ENCODE measurements at places on chromosomes 3 and 15.

GRCh38 chr15:72179950-72180581, 17.5 kb downstream of the GRAMD2A start:
- DNase-seq, result no peak

GRCh38 chr3:87218560-87218959, 8.5 kb upstream of the CHMP2B start:
- DNase-seq, result no peak

GRCh38 chr3:23872330-23872729, 44.5 kb downstream of the NKIRAS1 start:
- no peak for DNase-seq

DNA sequence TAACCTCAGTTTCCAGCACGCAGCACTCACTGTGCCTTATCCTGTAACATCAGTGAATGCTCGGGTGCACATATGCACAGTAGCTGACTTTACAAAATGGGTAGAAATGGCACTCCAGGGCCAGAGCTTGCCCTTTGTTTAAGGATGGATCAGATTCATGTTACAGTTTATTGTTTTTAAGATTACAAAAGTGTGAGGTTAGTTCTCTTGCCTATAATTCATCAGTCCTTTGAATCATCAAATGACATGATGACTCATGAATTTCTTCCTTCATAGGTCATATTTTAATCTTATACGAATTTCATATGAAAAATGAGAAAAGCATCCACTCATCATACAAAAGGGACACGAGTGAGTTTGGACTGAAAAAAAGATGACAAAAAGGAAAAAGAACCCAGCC, 545.3 kb downstream of the GBE1 start:
- no peak for DNase-seq

- DNase-seq, result no peak
Observed at GRCh38 chr3:129031476-129032215, 28.9 kb upstream of the GP9 start.

DNA sequence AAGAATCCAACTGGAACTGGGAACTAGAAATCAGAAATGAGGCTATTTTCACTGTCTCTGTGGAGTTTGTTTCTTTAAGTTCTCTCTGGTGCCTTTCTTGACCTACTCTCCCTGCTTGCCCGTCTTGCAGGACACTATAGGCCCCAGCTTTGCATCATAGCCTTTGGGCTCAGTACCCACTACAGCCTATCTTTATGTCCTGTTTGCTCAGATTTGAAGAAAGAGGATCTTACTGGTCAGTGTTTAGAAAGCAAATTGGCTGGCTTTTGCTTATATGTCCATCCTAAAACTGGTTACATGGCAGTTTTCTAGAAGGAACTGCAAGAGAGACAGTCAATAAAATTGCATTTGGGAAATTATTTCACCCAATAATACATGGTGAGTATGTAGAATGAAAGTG, 231.8 kb upstream of the TBL1XR1 start:
- DNase-seq, result no peak
